ENCODE measurements at places on chromosomes 11 and 22. TPM values are rescaled to one million over a fixed set of nuclear protein-coding genes. Genes with fewer than 3 reads are reported as not detected.

Gene FOSL1
- polyA plus RNA-seq: 5.0 TPM

DNA sequence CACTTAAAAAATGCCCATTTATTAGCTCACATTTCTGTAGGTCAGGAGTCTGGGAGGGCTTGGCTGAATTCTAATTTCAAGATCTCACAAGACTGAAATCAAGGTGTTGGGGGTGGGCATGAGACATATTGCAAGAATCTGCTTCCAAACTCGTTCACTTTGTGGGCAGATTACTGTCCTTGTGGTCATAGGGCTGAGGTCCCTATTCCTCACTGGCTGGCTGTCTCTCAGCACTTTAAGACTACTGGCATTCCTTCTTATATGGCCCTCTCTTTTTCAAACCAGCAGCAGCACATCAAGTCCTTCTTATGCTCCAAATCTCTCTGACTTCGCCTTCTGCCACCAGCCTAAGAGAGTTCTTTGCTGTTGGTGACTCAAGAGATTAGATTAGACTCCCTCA, 27.8 kb upstream of the MYOD1 start:
- no peak for DNase-seq

- no peak for DNase-seq
Observed at GRCh38 chr22:38564669-38565068, 5.3 kb downstream of the DMC1 start.

Gene MYOD1
- not detected for polyA plus RNA-seq

Gene OR4D5
- not detected for polyA plus RNA-seq

Gene KCNJ1
- polyA plus RNA-seq: not detected

Gene MUC5B
- polyA plus RNA-seq: not detected

DNA sequence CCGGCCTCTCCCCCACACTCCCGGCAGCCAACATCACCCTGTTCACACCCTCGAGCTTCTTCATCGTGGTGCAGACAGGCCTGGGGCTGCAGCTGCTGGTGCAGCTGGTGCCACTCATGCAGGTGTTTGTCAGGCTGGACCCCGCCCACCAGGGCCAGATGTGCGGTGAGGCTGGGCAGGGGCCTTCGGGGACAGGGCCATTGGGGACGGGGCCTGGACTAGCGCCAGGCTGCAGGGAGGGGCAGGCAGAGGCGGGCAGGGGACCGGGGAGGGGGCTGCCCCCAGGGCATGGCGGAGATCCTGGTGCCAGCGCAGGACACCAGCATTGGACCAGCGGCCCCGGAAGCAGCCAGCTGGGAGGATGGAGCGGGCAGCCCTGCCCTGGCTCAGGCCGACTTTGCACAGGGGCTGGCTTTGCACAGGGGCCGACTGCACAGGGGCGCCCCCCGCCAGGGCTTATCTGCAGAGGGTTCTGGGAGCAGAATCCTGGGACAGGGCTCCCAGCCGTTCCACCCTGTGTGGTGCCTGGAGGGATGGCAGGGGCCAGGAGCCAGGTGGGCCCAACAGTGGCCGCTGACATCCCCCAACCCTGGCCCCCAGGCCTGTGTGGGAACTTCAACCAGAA, 8.6 kb downstream of the MUC5B start:
- DNase-seq: no peak

- no peak for DNase-seq
Observed at GRCh38 chr11:96658436-96658835, 268.6 kb downstream of the JRKL start.

GRCh38 chr11:62567018-62567633, 6.6 kb downstream of the EEF1G start:
- DNase-seq: no peak

DNA sequence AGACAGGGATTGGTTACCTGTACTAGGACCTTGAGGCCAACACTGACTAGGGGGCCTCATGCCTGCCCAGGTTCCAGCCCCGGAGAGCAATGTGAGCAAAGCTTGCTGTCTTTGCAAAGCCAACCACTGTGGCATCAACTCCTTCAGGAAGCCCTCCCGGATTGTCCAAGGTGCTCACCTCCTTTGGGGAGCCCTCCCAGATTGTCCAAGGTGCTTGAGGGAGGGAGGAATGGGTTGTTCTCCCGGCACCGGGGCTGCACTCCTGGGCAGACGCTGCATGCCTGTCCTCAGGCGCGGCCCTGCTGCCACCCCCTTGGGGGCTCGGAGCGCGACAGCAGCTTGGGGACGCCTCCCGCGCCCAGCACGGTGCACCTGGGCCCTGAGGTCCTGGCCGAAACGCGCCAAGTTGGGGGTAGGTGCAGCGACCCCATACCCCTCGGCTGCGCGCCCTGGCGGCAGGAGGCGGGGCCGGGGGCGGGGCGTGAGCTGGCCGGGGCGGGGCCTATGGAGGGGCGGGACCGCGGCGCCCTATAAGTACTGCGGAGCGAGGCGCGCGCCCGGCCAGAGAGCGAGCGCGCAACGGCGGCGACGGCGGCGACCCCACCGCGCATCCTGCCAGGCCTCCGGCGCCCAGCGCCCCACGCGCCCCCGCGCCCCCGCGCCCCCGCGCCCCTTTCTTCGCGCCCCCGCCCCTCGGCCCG, at the start of gene CD81:
Gene CD81, plus strand, starts transcription at position 560 of the 701 bp plus-strand sequence. CDS start 240 bp downstream, outside the sequence.
- no peak for DNase-seq

Gene IL18
- polyA plus RNA-seq: 0.13 TPM

Gene B3GAT1
- polyA plus RNA-seq: not detected

DNA sequence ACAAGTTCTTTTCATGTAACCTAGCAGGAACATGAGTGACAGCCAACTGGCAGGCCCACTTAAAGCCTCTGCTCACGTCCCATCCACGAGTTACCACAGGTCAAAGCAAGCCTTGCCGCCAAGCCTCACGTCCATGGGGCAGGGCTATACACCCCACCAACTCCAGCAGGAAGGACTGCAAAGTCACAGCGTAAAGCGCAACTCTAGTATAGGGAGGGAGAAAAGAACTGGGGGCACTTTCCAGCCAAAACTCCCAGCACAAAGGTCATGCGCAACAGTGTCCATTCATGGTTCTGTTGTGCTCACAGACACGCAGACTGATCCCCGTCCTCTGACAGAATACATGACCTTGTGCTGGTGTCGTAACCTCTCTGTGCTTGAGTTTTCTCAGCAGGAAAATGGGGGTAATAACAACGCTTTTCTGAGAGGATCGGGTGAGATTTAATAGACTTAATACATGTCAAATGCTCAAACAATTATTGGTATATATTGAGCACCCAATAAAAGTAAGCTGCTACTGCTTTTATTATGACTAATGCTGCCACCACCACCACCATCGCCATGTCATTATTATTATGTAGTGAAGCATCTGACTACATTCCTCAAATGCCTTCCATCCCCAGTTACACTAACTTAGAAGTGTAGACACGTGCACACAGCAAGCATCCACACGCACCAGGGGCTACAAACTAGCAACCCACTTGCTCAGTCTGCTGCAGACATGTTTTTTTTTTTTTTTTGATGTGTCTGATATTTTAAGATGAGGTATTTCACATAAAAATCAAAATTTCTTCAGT, 104.4 kb upstream of the PARVA start:
- no peak for DNase-seq

Gene OR51Q1
- polyA plus RNA-seq: not detected

DNA sequence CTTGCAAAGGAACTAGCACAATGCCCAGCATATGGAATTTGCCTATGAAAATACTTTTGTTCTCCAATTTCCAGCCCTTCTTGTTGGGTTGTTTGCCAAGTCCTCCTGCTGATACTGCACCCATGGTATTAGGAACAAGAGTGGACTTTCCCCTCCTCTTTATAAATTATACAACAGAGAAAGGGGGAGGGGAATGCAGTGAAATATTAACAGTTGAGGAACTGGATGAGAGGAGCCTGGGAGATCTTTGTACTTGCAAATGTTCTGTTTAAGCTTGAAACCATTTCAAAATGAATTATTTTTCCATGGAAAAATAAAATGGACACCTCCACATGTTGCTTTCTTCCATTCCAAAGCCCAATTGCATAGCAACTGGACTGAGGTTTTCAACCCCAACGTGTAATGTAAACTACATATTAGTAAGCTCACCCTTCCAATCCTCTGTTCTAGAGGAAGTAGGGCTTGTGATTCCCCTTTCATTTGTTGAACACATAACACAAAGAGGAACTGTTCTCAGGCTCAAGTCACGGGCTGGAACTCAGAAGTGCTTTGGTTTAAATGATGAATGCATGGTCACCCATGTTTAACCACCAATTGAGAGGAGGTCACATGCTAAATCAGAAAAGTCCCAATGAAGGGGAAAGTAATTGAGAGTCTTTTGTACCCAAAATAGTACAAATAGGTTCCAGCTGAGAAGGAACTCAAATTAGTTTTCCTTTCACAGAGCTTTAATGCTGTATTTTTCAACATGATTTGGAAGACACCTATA, 66.2 kb upstream of the ZC3H12C start:
- DNase-seq: peak; percentile 99

- no peak for DNase-seq
Observed at GRCh38 chr22:19984201-19984753, 32.3 kb downstream of the ARVCF start.

Gene MALAT1
- 6,497 TPM for polyA plus RNA-seq

Gene HORMAD2
- polyA plus RNA-seq: not detected

- no peak for DNase-seq
Observed at GRCh38 chr22:23032658-23033057, 37.7 kb upstream of the GNAZ start.

- DNase-seq: no peak
Observed at GRCh38 chr11:2462543-2462985, 17.8 kb downstream of the KCNQ1 start.

Gene KRTAP5-8
- not detected for polyA plus RNA-seq

Gene GLYATL1B
- polyA plus RNA-seq: 1.6 TPM

- DNase-seq: no peak
Observed at GRCh38 chr22:22936915-22937656, 49.5 kb downstream of the IGLL5 start.

Gene CLDN5
- 0.19 TPM for polyA plus RNA-seq

DNA sequence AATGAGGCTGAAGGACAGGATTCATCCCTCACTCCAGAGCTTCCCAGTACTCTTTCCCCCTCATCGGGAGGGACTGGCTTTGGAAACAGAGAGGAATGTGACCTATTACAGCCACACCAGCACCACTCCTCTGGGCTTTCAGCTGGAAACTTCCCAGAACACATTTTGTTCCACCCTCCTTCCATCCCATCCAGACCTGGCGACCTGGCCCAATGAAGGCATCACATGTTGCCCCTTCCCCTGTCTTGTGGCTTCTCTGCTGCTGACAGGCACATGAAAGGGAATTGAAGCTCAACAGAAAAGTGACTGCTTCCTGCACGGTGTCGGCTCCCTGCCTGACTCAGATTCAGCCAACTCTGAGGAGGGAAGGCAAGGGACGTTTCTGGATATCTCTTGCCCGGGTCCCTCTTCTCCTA, 19.1 kb downstream of the IRAG1 start:
- DNase-seq: no peak

GRCh38 chr11:70916351-70916750, 336.0 kb downstream of the SHANK2 start:
- DNase-seq: no peak

Gene HBG2
- not detected for polyA plus RNA-seq

Gene VPS26B
- polyA plus RNA-seq: 14.6 TPM

GRCh38 chr11:94150704-94151685, 22.4 kb downstream of the PANX1 start:
- DNase-seq: no peak

- no peak for DNase-seq
Observed at GRCh38 chr11:118430956-118431355, 5.3 kb upstream of the KMT2A start.

Gene SLC22A25
- polyA plus RNA-seq: not detected

- DNase-seq: no peak
Observed at GRCh38 chr11:115360186-115360824, 143.9 kb downstream of the CADM1 start.

Gene ZNF214
- polyA plus RNA-seq: not detected

DNA sequence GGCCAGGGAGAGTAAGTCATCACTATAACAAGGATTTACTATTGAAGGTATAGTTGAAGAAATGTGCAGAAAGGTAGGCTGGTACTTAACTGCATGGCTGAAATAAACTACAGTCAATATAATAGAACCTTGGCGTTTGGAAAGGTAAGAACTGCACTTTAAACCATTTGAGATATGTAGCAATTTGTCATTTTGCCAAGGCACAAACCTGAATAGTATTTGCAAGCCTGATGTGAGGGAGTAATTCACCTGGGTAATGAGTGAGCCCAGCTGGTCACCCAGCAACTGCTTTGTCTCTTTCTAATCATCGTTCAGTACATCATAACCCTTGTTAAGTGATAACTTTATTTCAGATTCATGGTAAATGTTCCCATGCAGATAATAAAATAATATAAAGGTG, 62.3 kb upstream of the SCUBE2 start:
- no peak for DNase-seq

DNA sequence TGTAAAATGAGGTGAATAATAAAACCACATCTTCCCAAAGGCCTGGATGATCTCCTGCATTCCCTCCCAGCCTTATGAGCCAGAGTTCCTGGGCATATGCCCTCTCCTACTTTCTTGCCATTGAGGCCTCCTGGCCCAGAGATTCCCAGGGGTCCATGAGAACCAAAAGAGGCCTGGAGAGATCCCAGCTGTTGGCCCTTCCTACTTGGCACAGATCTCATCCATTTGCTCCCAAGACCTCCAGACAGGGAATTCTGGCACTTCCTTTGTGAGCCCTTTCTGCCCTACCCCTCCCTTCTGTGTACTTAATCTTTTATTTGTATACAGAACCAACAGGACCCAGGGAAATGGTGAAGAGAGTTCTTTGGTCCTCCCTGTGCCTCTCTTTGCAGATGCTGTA, 21.4 kb downstream of the POU2F3 start:
- DNase-seq: no peak

GRCh38 chr11:102749101-102749722, 24.5 kb upstream of the MMP8 start:
- DNase-seq: no peak

- no peak for DNase-seq
Observed at GRCh38 chr22:39777716-39778454, 115.7 kb downstream of the ENTHD1 start.

Gene FAM181B
- polyA plus RNA-seq: not detected

- no peak for DNase-seq
Observed at GRCh38 chr11:132073787-132074186, 703.4 kb downstream of the NTM start.

GRCh38 chr11:290621-291231, 1.8 kb downstream of the PGGHG start:
- no peak for DNase-seq

DNA sequence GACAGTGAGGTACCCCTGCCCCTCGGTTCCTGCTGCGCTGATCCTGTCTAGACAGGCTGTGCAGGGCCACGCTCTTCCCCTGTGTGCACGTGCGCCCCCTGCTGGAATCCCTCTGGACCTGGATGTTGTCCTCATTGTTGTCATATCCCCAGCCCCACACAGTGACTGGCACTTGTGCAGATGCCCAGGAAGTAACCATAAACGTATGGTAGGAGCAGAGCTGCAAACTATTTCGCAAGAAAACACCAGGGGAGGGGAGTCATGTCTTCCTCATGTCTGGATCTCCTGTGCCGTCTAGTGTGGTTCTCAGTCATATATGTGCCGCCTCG, 114.7 kb downstream of the CRYBB2 start:
- peak; percentile 0 for DNase-seq

All from GM12878 (cell line).